ENCODE measurements at places on chromosomes 3 and 15. TPM values are rescaled to one million over a fixed set of nuclear protein-coding genes. Genes with fewer than 3 reads are reported as not detected.

DNA sequence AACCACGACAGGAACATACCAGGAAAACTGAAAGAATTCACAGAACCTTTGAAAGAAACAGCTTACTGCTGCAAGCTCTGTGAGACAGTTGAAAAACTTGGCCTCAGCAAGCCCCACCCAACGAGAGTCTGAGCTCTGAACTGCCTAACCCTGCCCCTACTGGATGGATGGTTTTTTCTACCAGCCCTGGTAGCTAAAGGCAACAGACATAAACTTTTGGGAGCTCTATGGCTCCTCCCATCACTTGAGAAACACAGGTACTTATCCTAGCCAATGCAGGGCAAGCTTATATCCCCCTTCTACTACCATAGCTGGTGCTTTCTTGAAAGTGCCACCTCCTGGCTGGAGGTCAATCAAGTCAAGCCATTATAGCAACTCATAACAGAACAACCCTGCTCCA lies 471.8 kb downstream of the GRM7 start:
- no peak for DNase-seq
- H3K27me3 ChIP-seq, result no peaks in the 10 kb centered on the region
- H3K36me3 ChIP-seq, result no peaks in the 10 kb centered on the region
- H3K4me3 ChIP-seq, result no peak overlapping the region
- no peak overlapping the region for H3K27ac ChIP-seq

DNA sequence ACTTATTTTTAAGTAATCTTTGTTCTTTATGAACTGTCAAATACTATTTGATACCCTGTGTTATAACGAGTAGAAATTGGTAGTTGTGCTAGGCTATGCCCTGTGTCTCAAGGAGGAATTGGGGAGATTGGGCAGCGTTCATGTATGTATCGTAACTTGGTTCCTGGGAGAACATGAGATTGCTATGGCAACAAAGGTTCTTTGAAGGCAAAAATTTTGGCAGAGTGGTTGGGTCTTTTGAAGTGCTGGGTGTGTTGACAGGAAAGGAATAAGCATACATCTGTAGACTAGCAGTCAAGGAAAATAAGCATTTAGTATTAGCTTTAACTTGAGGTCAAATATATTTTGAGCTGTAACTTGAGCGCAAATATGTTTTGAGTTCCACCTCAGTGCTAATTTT lies 45.3 kb downstream of the TCF12 start:
- no peaks in the 10 kb centered on the region for H3K27me3 ChIP-seq
- no peak overlapping the region for H3K4me3 ChIP-seq
- H3K4me1 ChIP-seq, result peaks cover 34% of the 10 kb centered on the region
- H3K36me3 ChIP-seq, result no peaks in the 10 kb centered on the region

DNA sequence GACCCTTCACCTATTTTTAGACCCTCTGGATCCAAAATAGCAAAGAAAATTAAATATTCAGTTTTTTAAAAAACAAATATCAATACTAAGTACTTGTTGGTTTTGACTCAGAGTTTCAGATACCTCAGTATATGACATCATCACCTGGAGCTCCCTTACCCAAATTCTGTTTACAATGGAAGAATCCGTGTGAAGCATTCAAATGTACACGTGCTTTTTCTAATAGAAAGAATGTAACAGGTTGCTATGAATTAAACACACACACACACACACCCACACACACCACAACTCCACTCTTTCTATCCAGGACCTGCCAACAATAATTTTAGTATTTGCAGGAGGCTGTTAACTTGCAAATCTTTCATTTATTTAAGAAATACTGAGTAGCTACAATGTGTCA lies 221.8 kb downstream of the THRB start:
- H3K4me1 ChIP-seq, result no peaks in the 10 kb centered on the region
- H3K36me3 ChIP-seq, result no peaks in the 10 kb centered on the region
- H3K27me3 ChIP-seq, result no peaks in the 10 kb centered on the region
- H3K4me3 ChIP-seq, result no peak overlapping the region
- H3K27ac ChIP-seq, result no peak overlapping the region
- no peak for DNase-seq

GRCh38 chr15:35505141-35505540 lies 40.8 kb downstream of the DPH6 start:
- no peaks in the 10 kb centered on the region for H3K4me1 ChIP-seq
- no peak overlapping the region for H3K4me3 ChIP-seq
- H3K27ac ChIP-seq, result no peak overlapping the region

- H3K36me3 ChIP-seq, result no peaks in the 10 kb centered on the region
- no peak for DNase-seq
- no peak overlapping the region for H3K4me3 ChIP-seq
These were observed 21.5 kb upstream of the GLCE start for GRCh38 chr15:69138963-69139362.

Gene ZMYND10
- total RNA-seq, result 1.3 TPM

- H3K4me1 ChIP-seq, result no peaks in the 10 kb centered on the region
- H3K36me3 ChIP-seq, result no peaks in the 10 kb centered on the region
- DNase-seq, result no peak
- no peak within 1 kb of the TSS for H3K4me3 ChIP-seq
- no peak within 1 kb of the TSS for H3K27ac ChIP-seq
These were observed at the start of gene WDR49 for GRCh38 chr3:167653760-167654159. Gene WDR49 (minus strand): TSS chr3:167653942. CDS start chr3:167653425, 517 bp downstream.

DNA sequence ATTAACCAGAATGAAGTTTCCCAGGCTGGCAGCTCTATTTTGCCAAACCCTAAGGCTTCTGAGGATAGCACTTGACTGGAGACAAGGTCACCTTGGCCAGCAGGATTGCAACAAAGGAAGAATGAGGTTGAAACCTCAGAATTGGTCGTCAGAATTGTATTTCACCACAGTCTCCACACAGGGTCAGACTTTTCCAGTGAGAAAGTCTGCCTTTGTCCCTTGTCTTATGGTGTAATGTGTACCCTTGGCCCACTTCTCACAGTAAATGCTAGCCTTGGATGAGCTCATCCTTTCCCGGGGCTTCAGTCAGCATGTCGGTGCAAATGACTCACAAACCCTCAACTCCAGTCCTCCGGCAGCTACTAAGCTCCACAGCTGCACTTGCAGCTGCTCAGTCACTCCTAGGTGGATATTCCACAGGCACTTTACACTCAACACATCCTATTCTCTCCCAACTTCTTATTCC lies 19.7 kb downstream of the SSR3 start:
- H3K36me3 ChIP-seq, result peaks cover 6% of the 10 kb centered on the region
- no peaks in the 10 kb centered on the region for H3K27me3 ChIP-seq
- no peak overlapping the region for H3K4me3 ChIP-seq
- no peak for DNase-seq

Gene SLC9C1
- not detected for total RNA-seq

- no peaks in the 10 kb centered on the region for H3K36me3 ChIP-seq
- no peak overlapping the region for H3K4me3 ChIP-seq
- DNase-seq, result no peak
- no peaks in the 10 kb centered on the region for H3K4me1 ChIP-seq
- H3K27ac ChIP-seq, result no peak overlapping the region
These were observed 591.1 kb downstream of the GBE1 start for GRCh38 chr3:81170298-81170697.

- H3K36me3 ChIP-seq, result no peaks in the 10 kb centered on the region
- no peak overlapping the region for H3K27ac ChIP-seq
- no peaks in the 10 kb centered on the region for H3K4me1 ChIP-seq
- H3K27me3 ChIP-seq, result peaks cover 5% of the 10 kb centered on the region
- no peak overlapping the region for H3K4me3 ChIP-seq
These were observed 6.8 kb downstream of the BOC start for GRCh38 chr3:113218011-113218680.

DNA sequence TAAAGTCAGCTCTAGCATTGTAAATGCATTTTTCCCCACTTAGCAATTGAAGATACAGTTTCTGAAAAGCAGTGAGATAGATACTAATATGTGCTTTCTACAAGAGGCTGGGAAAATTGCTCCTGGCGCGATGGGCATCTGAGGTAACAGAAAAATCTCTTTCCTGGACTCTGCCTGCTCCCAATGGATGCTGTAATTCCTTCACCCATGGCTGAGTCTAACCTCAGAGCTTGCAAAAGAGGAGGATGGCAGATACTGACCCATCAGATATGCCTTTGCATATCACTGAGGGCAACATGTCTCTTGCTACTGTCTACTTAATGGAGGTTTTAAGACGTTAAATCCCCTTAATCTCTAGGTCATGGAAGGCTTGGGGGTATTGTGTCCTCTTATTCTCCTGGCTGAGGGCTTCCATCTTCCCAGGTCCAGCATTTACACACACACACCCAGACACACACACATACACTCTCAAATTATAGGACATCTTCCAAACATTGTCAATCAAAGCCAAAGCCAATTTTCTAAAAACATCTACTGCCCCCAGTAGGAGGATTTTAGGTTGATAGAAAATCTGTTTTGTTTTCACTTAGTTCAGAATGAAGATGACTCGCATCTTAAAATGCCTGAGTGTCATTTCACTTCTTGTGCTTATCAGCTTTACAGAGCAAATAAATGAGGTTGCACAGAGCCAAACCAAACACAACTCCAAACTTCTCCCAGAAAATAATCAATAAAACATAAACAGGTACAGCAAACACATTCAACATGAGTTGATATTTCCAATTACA lies 2.4 kb downstream of the TRPM1 start:
- H3K4me3 ChIP-seq, result no peak overlapping the region
- H3K36me3 ChIP-seq, result no peaks in the 10 kb centered on the region
- no peak for DNase-seq
- H3K4me1 ChIP-seq, result no peaks in the 10 kb centered on the region

DNA sequence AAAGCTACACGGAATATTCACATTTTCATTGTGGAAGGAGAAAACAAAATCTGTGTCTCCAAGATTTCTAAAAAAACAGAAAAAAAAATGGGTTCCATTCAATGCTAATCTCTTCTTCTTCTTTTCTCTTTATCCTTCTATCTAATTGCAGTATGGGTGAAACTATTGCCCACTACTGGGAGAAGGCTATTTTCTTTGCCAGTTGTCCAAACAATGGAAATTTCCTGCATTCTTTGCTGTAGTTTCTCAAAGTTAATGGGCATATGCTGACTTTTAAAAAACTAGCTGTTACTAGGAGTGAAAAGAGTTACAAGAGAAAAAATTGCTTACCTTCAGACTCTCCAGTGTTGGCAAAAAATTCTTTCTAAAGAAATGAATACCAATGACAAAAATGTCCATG lies 179.3 kb upstream of the ANKRD28 start:
- H3K4me3 ChIP-seq, result no peak overlapping the region
- H3K27ac ChIP-seq, result no peak overlapping the region
- no peaks in the 10 kb centered on the region for H3K4me1 ChIP-seq
- H3K36me3 ChIP-seq, result no peaks in the 10 kb centered on the region
- H3K27me3 ChIP-seq, result no peaks in the 10 kb centered on the region

Gene GRK7
- not detected for total RNA-seq

DNA sequence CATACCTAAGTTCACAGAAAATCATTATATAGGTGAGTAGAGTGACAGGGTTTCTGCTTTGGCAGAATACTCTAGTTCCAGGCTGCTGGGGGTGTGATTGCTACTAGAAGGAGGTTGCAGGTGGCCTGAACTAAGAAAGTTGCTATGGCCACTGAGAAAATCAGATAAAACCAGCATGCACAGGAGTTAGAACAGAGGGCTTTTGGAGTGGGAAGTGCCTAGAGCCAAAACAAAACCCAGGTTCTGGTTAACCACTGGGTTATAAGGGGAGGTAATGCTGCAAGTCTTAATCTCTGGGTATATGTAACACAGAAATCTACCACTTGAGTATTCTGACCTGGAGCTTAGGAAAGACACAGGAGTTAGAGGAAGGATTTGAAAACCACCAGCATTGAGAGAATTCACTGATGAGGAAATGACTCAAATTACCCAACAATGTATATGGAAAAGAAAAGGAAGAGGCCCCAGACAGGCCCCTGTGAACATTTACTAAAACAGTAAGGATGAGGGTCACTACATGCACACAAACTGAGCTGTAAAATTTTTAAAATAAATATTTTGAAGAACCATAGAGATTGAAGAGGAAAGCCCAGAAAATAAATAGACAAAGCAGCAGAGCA lies 60.0 kb downstream of the PLOD2 start:
- no peak overlapping the region for H3K4me3 ChIP-seq
- H3K4me1 ChIP-seq, result no peaks in the 10 kb centered on the region
- no peaks in the 10 kb centered on the region for H3K36me3 ChIP-seq
- DNase-seq, result no peak

Gene MNS1
- 0.74 TPM for total RNA-seq

Measured in CD8-positive, alpha-beta memory T cell (primary cell).